GM04503 (cell line): ENCODE measurements at places on chromosomes 6 and 20.

- no peak for DNase-seq
Observed at GRCh38 chr20:32445539-32446273, 87.6 kb downstream of the ASXL1 start.

DNA sequence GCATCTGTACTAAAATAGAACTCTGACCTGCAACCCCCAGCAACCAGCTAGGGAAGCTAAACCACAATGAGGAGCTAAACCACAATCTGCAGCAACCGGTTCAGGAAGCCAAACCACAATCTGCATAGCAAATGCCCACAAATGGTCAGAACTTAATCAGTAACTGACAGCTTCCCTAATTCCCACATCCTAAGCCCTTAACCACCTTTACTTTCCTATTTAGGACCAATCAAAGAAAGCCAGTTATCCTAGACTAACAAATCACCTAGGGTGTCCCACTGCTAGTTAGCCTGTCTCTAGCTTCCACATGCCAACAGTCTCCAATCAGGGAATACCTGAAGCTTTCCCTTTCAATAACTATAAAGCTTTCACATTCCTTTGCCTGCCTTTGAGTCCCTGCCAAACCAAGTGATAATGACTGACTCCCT, 424.6 kb upstream of the PTCHD4 start:
- no peak for DNase-seq

DNA sequence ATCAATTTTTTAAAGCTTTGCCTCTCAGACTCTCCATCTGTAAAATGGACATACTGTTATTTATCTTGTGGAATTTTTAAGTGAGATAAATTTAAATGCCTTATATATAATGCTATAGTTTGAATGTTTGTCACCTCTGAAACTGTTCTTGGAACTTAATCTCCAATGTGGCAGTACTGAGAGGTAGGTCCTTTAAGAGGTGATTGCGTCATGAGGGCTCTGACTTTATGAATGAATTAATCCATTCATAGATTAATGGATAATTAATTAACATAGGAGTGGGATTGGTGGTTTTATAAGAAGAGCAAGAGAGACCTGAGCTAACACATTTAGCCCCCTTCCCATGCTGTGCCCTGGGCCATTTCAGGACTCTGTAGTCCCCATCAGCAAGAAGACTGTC, 326.3 kb upstream of the TSHZ2 start:
- DNase-seq: no peak

- DNase-seq: no peak
Observed at GRCh38 chr6:142867988-142868812, 76.8 kb downstream of the HIVEP2 start.

DNA sequence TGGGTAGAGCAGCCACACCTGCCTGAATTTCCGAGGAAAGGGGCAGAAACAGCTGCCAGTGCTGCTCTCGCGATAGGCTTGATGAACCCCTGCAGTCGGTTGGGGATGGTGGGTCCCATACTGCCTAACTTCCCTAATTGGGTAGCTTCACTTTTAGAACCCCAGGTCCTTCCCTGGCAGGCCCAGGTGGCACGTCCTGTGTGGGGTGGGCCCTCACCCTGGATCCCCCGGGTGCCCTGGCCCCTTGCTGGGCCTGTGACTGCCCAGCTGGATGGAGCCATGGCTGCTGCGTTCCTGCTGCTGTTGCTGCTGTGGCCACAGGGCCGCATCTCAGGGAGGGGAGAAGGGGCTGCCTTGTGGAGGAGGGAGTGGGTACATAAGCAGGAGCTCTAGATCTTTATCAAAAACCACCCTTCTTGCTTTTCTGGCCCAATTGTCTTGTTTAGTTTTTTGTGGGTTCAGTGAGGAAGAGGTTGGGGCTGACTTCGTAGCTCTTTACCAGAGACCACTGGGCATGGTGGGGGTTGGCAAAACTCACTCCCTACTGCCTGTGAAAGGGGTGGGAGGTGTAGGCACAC, 19.2 kb downstream of the TREML4 start:
- DNase-seq: no peak

GRCh38 chr20:8346700-8347270, 214.7 kb downstream of the PLCB1 start:
- no peak for DNase-seq

DNA sequence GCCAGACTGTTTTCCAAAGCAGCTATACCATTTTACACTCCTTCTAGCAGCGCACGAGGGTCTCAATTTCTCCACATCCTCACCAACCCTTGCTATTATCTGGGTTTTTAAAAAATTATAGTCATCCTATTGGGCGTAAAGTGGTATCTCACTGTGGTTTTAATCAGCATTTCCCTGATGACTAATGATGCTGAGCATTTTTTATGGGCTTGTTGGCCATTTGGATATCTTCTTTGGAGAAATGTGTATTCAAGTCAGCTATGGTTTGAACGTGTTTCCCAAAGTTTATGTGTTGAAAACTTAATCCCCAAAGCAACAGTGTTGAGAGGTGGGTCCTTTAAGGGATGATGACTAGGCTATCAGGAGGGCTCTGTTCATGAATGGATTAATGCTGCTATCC, 6.7 kb downstream of the MCUR1 start:
- no peak for DNase-seq

DNA sequence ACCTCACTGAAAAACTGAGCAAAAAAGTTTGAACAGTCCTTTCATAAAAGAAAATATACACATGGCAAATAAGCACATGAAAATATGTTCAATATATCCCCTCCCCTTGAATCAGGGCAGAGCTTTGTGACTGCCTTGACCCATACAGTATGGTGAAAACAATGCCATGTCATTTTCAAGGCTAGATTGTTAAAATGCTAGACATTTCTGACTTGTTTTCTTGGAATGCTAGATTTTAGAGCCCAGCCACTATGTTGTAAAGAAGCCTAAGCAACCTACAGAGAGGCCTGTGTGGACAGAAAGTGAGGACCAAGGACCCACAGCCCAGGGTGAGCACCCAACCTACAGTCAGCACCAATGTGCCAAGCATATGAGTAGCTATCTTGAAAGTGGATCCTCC, 17.1 kb upstream of the ASF1A start:
- DNase-seq: no peak

DNA sequence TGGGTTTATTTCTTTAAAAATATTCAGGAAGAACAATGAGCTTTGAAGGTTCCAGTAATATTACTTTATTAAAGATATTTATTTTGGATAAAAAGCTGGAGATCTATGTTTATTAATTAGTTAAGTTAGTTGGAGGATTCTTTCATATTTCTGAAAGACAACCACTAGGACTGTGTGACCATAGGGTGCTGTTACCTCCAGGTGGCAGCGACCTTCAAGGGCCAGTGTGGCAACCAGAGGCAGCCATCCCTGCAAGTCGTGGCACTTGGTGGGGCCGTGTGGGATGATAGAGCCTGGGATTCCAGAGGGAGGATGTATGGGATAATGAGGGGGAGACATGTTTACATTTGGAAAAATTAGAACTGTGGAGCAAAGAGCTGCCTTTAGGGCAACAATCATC, 95.5 kb upstream of the SCP2D1 start:
- DNase-seq: no peak

GRCh38 chr6:72984981-72985665, 240.2 kb downstream of the KHDC1L start:
- DNase-seq: peak; percentile 77

GRCh38 chr6:70905742-70906141, 51.1 kb downstream of the B3GAT2 start:
- DNase-seq: no peak

DNA sequence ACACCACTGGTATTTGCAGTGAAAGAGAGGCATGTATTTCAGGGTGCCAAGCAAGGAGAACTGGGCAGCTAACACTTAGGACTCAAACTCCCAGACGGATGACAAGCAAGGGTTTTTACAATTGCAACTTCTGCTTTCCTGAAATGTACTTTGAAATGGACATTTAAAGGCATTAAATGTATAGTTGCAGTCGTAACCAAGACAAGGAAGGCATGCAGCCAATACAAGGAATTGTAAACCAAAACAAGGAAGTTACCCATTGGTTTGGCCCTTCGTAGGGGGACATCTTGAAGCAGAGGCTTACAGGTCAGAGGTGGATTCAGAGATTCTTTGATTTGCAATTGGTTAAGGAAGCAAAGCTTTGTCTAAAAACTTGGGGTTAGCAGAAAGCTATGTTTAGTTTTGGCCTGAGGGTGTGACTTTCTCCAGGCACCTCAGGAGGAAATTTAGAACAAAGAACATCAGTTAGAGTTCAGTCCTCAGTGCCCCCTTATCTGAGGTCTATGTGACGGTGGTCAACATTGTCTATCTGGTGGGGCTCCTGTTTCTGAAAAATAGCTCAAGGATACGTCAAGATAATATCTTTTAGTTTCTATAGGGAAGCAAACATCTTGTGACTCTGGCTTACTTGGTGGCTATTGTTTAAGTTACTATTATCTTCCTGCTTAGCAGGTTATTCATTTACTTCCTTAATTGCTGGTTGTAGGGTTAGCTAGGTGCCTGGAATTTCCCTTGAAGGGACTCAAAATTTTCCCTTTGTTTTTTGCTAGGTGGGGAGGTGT, 266.0 kb downstream of the CD83 start:
- DNase-seq: no peak

DNA sequence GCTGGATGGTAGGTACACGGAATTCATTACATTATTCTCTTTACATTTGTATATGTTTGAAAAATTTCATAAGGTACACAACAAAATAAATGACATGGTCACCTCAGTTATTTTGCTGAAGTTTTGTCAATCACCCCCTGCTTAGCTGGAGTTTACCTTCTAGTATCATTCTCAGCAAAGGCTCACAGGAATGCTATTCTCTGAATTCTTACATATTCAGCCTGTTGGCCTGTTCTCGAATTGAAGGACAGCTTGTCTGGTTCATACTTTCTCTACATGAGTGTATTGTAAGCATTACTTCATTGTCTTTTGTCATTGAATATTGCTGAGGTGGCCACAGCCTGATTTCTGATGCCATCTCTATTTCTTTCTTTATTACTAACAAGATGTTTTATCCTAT, 12.8 kb downstream of the CALHM5 start:
- no peak for DNase-seq

- no peak for DNase-seq
Observed at GRCh38 chr6:24922814-24923213, 12.9 kb downstream of the RIPOR2 start.

DNA sequence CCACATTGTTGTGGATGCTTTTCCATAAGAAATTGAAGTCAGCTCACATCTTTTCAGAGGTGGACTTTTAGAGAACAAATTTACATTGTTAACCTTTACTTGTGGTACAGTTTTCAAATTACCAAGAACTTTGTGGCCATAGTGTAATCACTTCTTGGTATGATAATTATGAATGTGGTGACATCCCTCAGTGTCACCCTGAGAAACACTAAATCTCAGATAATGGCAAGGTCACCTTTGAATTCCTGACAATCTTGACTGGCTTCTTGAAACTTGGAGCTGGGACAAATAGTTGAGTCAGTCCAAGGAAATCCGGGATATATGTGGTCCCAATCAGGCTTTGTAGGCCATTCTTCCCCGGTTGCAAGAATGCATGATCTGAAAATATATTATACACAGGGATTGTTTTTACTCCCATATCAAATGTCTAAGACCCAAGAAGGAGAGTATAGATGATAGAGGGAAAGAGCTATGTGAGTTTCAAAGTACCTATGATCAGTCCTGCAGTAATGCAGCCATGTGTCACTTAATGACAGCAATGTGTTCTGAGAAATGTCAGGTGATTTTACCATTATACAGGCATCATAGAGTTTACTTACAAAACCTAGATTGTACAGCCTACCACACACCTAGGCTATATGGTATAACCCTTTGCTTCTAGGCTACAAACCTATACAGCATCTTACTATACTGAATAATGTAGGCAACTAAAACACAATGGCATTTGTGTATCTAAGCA, 120.8 kb upstream of the MTHFD1L start:
- no peak for DNase-seq

DNA sequence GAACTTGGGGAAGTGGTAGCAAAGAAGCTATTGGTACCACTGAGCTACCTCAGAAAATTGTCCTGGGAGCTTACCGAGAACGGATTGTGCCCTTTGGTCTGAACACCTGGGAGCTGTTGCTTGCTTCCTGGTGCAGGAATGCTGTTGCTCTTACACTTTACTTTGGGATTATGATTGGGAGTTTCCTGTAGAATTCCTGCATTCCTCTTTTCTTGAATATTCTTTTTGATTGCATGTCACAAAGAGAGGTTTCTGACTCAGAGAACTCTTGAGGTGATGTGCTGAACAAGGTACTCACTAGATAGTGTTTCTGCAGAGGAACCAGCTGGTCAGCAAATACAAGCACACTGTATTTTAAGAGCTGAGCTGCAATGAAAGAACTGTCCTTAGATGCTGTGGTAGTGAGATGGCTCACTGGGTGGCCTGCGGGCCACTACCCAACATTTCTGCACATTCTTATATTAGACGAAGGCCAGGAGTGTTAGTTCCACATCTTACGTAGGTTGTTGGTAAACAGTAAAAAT, 35.0 kb downstream of the LRRC1 start:
- DNase-seq: no peak

DNA sequence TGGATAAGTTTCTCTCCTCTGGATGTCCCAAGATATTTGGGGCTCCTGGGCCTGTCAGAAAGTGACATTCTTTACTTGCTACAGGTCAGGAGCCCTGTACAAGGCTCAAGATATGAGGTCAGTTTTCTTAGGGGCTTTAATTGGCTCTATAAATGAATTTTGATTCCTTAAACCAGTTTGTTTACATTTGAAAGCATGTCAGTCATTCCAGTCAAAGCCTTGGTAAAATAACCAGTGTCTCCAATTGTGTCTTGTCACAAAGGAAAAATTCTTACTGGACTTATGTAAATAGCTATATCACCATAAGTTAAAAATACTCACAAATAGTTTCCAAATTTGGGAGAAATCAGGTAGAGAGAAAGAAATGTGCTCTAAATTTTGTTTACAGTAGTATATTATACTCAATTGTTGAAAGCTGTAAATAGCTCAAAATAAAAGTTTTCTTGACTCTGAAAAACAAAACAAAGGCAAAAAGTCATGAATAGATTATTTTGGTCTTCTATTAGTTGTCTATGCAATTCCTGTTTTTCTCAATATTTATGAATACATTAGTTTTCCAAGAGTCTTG, 22.9 kb downstream of the RNF182 start:
- no peak for DNase-seq

- no peak for DNase-seq
Observed at GRCh38 chr20:32909896-32910571, 51.3 kb downstream of the EFCAB8 start.

- no peak for DNase-seq
Observed at GRCh38 chr6:147279427-147279826, 75.2 kb downstream of the STXBP5 start.

- DNase-seq: no peak
Observed at GRCh38 chr20:9490631-9491030, 23.8 kb upstream of the LAMP5 start.

DNA sequence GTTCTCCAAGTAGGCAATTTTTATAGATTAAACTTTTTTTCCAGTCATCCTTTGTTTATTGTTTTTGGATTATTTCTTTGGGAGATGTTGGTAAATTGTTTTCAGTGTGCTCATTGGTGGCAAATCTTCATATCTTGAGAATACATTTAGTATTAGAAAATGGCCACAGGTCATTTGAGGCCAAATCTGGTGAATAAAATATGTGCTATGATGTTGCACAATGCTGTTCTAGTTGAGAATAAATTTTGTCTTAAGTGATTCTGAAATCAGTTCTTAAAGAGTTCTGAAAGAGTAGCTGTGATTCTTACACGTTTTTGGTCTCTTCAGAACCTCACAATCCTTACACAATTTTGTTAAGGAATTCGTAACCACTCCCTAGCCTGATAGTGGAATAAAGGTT, 20.1 kb downstream of the CDKAL1 start:
- DNase-seq: no peak
